ENCODE measurements at places on chromosomes 13 and 19.

GRCh38 chr19:6767081-6767356 lies 216 bp downstream of the SH2D3A start:
- DNase-seq, result no peak

DNA sequence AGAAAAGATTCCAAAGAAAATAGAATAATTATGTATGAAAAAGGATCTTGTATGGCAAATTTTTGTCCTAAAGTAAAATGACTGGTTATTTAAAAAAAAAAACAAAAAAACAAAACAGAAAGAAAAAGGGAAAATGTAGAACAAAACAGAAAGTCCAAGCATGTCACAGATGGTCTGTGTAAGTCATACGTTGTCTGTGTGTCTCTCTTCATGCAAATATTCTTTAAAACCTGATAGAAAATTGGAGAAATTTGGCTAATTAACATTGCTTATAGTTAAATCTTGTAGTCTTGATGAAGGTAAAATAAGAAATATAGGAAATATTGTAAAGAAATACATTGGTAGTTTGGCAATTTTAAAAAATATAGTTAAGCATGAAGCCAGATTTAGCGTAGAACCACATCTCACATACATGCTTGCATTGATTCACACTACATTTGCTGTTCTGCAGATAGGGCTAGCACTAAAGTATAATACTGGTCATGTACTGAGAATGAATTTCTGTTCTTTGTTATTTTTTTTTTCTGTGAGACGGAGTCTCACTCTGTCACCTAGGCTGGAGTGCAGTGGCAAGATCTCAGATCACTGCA lies 58.4 kb downstream of the SPRYD7 start:
- no peak for DNase-seq

DNA sequence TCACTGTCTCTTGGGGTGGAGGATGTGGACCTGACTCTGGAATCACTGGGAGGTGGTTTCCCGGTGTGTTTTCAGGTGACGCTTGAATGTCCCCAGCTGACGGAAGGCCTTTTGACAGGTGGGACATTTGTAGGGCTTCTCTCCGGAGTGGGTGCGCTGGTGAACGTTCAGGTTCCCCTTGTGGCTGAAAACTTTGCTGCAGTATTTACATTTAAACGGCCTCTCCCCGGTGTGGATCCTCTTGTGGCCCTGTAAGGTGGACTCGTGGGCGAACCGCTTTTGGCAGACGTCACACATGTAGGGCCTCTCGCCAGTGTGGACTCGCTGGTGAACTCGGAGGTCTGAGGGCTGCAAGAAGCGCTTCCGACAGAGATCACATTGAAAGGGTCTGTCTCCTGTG lies 7.8 kb downstream of the ZSCAN5B start:
- DNase-seq, result no peak

- DNase-seq, result no peak
Observed at GRCh38 chr13:80901111-80901510, 560.2 kb upstream of the SPRY2 start.

- no peak for DNase-seq
Observed at GRCh38 chr13:40350283-40350992, 316.0 kb downstream of the FOXO1 start.
